Non-pigmented ciliary epithelial cell (primary cell): ENCODE measurements at places on chromosomes 7 and 10.

DNA sequence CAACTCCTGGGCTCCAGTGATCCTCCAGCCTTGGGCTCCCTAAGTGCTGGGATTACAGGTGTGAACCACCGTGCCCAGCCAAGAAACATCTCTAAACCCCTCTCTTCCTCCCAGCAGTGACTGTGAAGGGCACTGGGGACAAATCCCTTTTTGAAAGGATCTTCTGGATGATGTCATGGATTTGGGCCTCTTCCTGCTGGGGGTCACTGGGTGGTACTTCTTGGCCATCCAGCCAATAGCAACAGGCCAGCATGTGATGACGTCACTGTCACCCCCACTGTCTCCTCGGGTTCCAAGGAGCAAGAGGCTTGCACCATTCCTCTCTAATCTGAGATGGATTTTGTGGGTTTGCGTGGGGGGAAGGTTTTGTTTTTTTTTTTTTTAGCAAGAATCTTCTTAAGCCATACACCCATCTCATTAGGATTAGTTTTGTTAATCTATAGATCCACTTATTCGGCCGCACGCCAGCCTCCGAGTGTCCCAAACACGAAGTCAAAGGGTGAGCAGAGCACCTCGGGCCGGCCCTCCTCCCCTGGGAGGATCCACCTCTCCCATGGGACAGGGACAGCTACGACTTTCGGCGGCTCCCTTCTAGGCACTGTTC lies 29.4 kb upstream of the TNRC18 start:
- DNase-seq, result no peak

DNA sequence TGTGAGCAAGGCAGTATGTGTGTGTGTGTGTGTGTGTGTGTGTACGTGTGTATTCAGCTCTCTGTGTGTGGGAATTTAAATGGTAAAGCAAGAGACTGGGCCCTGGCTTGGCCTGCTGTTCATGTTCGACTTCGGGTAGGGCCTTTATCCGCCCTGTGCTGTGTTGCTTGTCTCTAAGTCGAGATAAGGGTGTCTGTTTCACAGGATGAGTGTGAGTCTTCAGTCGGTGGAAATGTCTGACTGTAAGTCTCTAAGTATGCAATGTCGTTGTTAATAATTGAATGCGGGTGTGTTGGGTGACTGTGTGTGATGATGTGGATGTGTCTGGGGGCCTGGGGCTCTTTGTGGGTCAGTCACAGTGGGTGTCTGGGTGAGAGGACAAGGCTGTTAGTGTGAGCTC lies 34.8 kb downstream of the HIF1AN start:
- no peak for DNase-seq

DNA sequence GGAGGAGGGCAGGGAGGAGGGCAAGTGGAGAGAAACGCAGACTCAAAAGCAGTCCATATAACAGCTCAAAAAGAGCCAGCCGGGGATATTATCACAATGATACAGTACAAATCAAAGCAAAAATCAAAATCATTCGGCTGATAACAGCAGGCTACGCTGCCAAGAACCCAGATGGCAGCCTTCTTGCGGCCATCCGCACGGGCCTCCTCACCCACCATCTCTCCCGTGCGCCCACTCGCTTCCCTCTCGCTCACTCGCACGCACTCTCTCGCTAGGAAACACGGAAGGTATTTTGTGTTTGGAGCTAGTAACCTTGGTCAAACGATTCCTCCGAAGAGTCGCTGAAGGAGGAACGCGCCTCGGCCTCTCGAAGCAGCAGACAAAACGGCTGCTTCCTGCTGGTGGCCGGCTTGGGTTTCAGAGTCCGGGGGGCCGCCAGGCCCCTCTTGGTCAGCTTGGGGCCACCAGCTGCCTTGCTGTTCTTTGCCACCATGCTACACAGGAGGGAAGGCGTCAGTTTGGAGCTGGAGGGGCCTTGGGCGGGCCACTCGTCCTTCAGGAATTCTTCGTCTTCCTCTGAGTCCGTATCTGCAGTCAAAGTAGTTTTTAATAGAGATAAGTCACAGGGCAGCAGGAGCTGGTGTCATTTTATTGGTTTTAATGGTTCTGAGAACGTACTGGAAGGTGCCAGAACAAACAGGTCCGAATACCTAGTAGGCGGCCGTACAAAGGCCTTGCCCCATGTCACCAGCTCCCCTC lies 68.9 kb downstream of the SLC29A4 start:
- DNase-seq, result no peak

DNA sequence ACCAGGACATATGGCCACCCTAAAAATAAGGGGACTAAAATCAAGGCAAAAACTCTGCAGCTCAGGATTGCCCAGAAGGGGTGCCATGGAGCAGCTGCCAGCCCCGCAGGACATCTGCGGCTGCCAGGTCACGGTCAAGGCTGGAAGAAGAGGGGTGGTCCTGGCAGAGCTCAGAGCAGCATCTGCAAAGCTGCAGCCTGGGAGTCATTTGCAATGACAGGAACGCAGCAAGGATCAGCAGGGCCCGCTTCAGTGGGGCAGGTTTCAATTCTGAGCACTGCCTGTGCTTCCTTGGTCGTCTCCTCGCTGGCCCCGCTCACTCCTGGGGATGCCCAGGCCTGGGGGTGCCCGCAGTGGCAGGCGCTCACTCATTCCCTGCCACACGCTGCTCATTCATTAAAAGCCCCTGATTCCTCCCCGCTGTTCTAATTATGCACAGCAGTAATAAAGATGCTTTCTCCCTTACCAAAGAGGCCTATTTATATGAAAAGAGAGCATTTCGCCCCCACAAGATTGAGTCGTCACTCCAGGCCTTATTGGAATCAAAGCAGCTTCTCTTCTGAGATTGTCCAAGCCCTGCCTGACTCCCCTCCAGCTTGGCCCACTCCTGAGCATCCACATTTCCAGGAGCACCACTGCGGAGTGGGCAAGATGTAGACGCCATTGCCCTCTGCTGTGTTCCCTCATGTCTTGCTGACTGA lies 4.6 kb downstream of the HSPA12A start:
- DNase-seq, result no peak

DNA sequence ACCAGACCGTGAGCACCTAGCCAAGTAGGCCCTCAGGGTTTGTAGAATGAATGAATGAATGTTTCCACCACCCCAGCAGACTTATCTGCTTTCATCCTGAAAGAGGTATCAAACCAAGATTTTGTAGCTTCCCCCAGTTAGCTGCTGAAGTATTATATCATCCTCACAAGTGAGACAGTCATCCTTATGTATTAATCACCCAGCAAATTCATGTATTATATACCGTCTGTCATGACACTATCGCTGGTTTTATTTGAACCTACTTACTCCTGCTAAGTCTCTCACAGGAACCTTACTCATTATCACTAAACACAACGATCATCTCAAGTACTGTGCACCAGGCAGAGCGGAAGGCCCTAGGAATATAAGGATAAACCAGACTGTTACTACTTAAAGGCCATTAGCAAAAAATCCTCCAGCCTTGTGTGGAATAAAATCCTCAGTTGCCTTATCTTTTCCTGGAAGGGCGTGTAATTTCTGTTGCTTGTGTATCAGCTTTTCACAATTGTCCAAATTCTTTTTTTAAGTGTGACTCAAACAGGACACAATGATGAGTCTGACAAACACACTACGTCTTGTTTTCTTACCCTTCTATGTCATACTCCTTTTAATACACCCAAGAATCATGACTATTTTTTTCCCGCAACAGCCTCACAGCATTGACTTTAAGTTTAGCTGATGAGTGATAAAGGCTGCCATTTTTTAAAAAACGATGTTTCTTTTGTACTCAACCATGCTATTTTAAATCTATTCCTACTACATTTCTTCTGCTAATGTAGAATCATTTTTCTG lies 176.1 kb upstream of the KLF14 start:
- DNase-seq, result no peak

DNA sequence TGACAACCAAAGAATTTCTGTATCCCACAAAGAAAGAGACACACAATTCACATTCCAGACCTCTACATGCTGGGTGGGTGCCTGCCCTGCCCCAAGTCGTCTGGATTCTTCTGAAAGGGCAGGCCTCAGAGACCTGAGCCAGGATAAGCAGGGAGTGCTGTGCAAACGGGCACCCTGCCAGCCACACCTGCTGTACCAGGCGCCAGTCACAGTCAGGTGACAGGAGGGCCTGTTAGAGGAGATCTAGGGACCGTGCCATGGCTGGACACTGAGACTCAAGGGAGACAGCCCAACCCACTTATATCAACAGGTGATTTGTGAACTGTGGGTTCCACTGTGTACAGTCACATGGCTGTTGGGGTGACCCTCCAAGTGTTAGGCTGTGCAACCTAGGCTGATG lies 103.1 kb upstream of the AFAP1L2 start:
- no peak for DNase-seq

DNA sequence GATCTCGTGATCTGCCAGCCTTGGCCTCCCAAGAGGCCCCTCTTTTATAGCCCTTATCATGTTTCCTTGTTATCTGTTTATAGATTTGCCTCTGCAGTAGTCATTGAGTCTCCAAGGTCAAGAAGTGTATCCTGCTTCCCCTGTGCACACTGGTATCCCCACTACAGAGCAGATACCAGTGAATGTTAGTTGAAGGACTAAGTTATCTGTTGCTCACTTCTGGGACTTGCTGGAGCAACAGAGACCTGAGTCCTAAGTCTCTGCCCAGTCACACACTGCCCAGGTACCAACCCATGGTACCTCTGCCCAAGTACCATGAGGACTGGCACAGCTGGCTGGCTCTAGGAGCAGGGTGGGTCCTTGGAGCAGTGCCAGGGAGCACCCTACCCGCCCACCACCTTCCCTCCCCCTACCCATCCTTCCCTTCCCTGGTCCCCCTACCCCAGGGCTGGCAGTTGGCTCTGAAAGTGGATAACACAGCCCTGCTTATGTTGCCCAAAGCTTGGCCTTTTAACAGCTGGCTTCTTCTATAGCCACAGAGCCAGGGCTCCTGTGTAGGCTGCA lies 26.5 kb upstream of the PDCD4 start:
- DNase-seq, result no peak

GRCh38 chr10:336247-336646 lies 201.0 kb downstream of the ZMYND11 start:
- no peak for DNase-seq

- DNase-seq, result no peak
Observed at GRCh38 chr10:49112098-49112497, 3.2 kb downstream of the VSTM4 start.
